Stimulated activated CD8-positive, alpha-beta memory T cell treated with anti-CD3 and anti-CD28 coated beads, Interleukin-7, amount 100 ng/mL, for 24 hours (primary cell): ENCODE measurements at places on chromosomes 5 and 9.

DNA sequence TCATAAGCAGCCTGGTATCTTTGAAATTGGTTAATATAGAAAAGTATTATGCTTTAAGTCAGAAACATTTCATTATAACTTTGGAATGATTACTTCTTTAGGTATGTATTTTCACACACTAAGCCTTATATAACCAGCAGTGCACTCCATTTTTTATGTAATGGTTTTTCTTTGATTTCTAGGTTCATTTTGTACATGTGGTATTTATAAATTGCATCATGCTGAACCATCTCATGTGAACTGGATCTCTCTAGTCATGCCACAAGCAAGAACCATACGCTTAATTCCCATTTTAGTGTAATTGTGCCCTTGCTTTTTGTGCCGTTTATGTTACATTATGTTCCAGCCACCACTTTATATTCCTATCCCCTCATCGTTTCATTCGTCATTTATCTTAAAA is 38.6 kb upstream of the SRP19 start:
- no peak for DNase-seq

DNA sequence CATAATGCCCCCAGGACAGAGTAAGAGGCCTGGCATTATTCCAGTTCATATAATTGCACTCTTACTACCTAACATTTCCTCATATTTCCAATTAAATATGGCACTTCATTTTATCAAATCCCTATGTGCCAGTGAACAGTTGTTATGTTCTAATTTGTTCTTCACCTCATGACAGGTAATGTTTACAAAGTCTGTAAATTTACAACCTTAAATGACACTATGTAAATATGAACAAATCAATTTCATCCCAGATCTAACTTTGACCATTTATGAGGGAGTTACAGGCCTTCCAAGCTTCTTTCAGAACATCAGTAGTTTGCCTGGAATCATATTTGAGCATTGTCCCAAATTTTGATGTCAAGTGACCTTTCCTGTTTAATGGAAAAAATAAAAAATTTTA is 592.6 kb upstream of the CDH6 start:
- DNase-seq, result no peak

GRCh38 chr9:38416461-38416860 is 7.8 kb downstream of the IGFBPL1 start:
- DNase-seq, result no peak

- DNase-seq, result no peak
These were observed 3.5 kb upstream of the TNIP1 start for GRCh38 chr5:151084363-151084762.
